ENCODE measurements at places on chromosomes 1 and 21.

DNA sequence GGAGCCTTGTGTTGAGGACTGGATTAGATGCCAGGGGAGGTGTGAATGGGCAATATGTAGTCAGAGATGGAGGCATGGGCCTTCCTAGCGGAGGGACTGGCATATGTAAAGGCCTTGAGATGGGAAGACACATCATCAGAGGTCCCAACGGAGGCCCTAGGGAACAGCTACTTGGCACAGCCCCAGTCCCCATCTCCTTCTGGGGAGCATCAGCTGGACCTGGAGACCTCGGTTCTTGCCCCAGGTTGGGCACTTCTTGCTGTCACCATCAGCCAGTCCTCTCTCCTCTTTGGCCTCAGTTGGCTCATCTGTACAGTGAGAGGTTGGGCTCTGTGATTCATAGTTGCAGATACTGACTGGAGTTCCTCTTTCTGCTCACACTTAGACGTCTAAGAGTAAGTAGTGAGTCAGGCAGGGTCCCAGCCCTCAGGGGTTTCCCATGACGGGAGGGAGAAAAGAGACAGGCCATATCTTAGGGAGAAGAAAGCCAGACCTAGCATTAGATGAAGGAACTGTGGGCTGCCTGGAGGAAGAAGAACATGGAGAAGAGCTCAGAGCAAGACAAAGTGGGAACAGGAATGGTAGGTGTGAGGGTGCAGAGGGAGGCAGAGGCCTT lies 3.4 kb upstream of the MARCKSL1 start:
- DNase-seq: no peak

DNA sequence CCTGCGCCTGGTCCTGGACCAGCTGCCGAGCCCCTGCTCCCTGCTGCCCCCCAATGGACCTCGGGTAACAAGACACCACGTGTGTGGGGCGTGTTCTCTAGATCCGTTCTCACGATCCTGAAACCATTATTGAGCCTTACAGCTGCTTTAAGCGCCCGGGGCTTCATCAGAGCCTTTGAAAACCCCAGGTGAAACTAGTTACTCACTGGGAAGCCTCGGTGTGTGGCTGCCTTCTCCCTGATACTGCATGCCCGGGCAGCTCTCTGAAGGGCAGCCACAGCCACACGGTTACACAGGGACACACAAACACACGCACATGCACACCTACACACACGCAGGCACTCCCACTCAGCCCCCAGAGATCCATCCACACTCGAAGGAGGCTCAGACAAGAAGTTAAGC lies 5.3 kb downstream of the HES2 start:
- DNase-seq: peak; percentile 21

- DNase-seq: no peak
These were observed 17.2 kb downstream of the PKN2 start for GRCh38 chr1:88701275-88701674.

- no peak for DNase-seq
These were observed 82.0 kb downstream of the KCNK1 start for GRCh38 chr1:233695901-233696300.

- peak; percentile 22 for DNase-seq
These were observed 5.7 kb upstream of the KRTAP12-1 start for GRCh38 chr21:44687671-44688070.

GRCh38 chr1:24415910-24416665 lies 486 bp downstream of the NIPAL3 start:
- DNase-seq: peak; percentile 51

DNA sequence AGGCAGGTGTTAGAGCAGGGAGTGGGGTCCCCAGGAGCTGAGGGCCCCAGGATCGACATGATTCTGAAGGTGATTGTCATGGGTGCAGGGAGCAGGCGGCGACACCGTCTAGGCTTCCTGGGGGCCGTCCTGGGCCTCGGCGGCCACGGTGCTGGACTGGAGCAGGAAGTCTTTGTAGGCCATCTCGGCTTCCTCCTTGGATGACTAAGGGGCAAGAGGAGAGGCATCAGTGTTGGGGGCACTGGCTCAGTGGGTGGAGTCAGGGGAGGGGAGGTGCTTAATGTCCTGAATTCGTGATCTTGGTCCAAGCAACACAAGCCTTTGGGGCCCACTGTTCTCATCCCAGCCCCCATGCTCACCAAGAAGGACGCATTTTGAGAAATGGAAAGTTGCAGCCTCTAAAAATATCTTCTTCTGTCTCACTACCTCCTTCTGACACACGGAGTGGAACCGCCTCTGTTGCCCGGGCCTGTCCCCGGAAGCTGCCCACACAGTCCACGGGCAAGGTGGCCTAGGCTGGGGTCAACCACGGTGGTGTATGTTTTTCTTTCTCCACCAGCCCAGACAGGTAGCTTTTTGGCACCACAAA lies 8.6 kb upstream of the FCMR start:
- no peak for DNase-seq

GRCh38 chr1:178686407-178686806 lies 38.6 kb upstream of the RALGPS2 start:
- no peak for DNase-seq

GRCh38 chr21:30962013-30962412 lies 76.3 kb downstream of the KRTAP19-8 start:
- no peak for DNase-seq

DNA sequence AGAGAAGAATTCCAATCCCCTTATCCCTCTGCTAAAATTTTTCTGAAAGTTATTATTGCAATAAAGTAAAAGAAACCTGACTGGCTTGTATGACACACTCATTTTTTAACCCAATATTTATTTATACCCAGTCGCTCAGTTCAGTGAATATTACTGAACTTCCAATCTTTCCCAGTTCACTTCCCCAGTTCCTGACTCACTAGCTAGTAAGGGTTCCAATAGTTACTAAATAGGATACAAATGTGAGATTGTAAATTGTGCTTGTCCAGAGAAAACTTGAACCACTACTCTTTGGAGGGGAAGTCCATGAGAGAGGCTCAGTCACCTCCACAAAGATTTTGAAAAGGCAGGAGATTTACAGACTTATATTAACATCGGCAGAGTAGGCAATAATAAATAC lies 31.4 kb downstream of the PRDX6 start:
- DNase-seq: no peak

DNA sequence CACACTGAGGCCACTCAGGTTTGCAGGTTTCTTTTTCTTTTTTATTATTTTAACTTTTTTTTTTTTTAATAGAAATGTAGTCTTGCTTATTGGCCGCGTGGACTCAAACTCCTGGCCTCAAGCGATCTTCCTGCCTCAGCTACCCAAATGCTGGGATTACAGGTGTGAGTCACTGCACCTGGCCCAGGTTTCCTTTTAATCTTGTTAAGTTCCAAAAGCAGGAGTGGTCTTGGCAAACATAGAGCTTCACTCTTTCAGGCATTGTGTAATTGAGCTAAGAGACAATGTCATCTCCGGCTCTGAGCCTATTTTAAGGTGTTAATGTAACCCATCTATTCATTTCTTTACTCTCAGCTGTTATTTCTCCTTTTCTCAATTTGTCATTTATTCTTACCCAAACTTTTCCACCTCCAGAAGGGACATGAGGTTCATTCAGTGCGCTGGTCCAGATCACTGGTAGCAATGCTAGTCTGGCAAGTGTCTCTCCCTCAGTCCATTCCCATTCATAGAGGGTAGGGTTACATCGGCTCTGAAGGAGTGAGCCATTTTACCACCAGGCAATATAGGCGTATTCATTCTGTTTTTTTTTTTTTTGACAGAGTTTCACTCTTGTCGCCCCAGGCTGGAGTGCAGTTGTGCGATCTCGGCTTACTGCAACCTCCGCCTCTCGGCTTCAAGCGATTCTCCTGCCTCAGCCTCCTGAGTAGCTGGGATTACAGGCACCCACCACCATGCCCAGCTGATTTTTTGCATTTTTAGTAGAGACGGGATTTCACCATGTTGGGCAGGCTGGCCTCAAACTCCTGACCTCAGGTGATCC lies 11.3 kb upstream of the MFSD2A start:
- DNase-seq: peak; percentile 44

GRCh38 chr1:50285994-50286393 lies 137.2 kb downstream of the DMRTA2 start:
- DNase-seq: no peak

DNA sequence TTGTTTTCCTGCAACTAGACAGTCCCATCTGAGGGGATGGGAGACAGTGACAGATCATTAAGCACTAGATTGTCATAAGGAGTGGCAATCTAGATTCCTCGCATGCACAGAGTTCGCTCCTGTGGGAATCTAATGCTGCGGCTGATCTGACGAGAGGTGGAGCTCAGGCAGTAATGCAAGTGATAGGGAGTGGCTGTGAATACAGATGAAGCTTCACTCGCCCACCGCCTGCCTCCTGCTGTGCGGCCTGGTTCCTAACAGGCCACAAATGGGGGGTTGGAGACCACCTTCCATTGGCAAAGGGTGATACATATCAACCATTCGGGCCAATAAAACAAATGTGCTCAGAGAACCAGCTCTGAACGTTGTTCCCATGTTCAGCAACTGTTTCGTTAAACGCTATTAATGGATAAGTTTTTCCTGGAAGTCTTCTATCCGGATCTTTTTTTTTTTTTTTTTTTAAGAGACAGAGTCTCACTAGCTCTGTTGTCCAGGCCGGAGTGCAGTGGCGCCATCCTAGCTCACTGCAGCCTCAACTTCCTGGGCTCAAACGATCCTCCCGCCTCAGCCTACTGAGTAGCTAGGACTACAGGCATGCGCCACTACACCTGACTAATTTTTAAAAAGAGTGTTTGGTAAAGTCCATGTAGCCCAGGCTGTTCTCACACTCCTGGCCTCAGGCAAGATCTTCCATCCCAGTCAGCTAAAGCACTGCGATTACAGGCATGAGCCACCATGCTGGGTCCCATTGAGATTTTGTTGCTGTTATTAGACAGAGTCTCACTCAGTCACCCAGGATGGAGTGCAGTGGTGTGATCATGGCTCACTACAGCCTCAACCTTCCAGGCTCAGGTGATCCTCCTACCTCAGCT lies 8.7 kb upstream of the RSRP1 start:
- DNase-seq: no peak

- no peak for DNase-seq
These were observed 298.6 kb upstream of the AJAP1 start for GRCh38 chr1:4355839-4356238.

GRCh38 chr1:1925437-1926345 lies 6.6 kb upstream of the TMEM52 start:
- no peak for DNase-seq

- DNase-seq: no peak
These were observed 15.8 kb downstream of the BEND5 start for GRCh38 chr1:48760857-48761256.

- peak; percentile 60 for DNase-seq
These were observed 25.3 kb upstream of the ETV3 start for GRCh38 chr1:157163273-157164127.

DNA sequence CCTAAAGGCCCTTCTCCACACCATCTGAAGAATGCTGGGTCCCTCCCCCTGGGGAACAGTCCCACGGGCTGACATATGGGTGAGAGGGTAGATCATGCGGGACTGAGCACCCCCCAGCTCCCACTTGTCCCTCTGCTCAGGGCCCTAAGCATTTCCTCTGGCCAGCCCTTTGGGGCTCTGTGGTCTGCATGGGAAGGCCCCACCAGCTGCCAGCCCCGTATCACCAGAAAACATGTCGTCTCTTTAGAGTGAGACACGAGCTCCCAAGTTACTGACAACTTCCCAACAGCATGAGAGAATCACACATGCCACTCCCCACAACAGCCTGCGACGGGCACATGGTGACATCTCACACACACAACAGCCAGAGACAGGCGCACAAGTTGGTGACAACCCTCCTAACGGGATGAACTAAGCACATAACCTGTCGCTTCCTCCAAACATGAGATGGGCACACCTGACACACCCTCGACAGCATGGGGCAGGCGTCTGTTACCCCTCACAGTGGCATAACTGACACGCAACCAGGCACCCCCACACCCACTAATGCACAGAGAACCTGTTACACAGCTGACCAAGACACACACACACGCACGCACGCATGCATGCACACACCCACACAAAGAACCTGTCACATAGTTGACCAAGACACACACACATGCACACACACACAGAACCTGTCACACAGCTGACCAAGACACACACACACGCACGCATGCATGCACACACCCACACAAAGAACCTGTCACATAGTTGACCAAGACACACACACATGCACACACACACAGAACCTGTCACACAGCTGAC lies 41.2 kb downstream of the AHDC1 start:
- DNase-seq: no peak

DNA sequence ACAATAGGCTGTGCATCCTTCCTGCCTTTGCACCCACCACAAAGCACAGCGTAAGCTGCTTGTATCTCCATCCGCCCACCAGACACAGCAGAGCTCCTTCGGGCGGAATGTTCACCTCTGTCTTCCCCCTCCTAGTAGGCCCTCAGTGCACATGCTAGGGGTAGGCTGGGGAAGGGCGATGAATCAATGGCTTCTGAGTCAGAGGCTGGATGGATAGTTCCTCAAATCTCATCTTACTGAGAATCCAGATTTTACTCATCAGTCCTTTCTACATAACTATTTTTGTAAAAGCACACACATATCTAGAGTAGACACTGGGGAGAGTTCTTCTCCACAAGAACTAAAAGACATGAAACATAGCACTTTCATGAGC lies 73.8 kb downstream of the BCAR3 start:
- DNase-seq: no peak

DNA sequence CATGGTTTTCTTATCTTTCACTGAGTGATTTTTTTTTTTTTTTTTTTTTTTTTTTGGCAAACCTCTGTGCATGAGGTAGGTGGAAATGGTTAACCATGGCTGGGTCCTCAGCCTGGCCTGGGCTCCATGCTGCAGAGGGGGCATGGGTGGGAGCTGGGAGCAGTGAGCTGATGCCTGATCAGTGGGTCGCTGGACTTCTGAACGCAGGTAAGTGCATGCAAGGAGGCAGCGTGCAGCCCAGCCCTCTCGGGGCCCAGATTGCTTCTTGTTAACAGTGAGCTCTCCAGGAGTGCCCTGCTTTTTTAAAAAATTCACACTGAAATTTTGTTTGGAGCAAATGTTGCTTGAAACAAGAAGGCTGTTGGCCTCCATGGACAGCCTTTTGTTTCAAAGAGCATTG lies 75.2 kb downstream of the UCK2 start:
- DNase-seq: no peak

DNA sequence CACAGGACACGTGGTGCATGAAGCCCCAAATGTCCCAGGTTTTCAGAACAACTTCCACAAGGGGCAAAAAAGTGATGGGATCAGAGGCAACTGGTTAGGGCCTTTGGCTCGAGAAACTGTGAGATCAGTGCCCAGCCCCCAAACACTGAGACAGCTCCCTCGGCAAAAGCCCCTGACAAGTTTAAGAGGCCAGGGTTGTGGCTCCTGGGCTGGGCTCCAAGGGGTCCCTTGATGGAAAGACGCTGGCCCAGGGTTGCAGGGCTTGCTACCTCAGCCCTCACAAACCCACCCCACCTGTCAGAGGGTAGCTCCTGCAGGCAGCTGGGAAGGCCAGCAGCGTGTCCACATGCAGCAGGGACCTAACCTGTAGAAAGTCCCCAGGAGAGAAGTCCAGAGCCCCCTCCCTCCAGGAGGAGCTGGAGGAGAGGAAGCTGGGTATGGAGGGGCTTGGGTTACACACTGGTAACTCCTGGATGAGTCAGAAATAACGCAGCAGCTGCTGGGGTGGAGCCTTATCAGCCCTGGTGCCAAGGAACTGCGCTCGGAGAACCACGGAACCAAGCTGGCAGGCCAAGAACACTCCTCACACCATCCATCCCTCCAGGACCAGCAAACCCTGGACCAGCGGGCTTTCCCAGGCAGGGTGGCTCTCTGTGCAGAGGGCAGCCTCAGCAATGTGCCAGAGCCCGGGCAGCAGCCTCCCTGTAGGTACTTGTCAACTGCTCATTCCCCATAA lies 37.5 kb downstream of the CTNNBIP1 start:
- DNase-seq: no peak

Measured in NCI-H510A treated with DMSO at 0.1 percent for 48 hours (cell line).